ENCODE measurements at places on chromosomes 7 and 10.

GRCh38 chr10:20298417-20298816 lies 482.2 kb downstream of the PLXDC2 start:
- DNase-seq: no peak

GRCh38 chr7:112012242-112012641 lies 194.0 kb downstream of the DOCK4 start:
- no peak for DNase-seq

GRCh38 chr10:34862892-34863291 lies 47.8 kb upstream of the PARD3 start:
- no peak for DNase-seq

DNA sequence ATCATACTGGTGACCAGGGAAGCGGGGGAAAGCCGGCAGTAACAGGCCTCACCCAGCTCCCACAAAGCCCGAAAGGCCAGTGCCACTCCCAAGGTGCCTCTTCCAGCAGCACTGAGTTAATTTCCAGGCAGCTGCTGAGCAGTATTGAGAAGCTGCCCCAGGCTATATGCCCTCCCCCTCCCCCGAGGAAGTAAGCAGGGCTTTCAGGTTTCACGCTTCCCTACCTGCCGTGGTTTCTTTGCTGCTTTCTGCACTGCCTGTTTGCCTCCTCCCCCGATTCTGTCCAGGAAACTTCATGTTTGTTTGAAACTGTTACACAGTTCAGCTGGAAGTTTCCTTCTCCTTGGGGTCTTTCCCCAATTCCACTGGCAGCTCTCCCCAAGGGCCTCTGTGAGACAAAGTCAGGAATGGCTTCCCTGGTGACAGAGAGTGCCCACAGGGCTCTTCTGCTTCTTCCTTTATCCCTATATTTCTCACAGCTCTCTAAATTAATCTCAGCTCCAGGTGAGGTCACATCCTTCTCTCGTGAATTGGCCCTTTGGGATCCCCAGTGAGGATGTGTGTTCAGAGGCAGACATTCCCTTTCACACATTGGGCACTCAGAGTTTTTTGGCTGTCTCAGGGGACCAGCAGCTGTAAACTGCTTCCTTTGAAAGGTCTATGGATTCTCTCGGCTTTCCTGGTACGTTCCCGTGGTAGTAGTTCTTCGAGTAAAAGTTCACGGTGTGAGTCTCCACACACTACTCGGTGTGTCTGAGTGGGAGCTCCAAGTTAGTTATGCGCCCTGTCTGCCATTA lies 19.4 kb downstream of the C1GALT1 start:
- no peak for DNase-seq

DNA sequence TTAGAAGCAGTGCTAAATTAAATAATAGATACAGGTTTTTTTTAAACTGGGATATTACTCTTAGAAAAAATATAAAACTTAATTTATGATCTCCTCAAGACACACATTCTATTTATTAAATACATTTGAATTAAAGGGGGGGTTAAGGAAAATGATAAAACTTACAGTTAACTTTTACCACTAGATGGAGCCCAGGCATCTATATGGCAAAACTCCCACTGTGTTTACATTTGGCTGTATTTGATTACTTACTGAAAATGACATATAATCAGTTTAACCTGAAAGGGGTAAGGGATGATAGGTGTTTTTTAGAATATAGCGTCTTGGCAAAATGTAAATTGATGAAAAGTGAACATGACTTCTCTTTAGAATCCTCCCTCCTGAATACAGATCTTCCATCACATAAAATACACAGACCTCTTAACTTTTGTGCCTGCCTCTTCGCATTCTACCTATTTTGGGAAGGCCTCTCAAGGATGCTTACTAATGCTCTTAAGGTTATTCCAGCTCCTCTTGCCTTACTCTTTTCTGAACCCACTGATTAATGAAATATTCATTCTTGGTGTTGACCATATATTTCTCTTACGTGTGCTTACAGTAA lies 235.7 kb downstream of the AGMO start:
- no peak for DNase-seq

Data from testis (tissue), 5 donors.